ENCODE measurements at places on chromosomes 11 and 22. TPM values are rescaled to one million over a fixed set of nuclear protein-coding genes. Genes with fewer than 3 reads are reported as not detected.

The TLCD5 gene
- polyA plus RNA-seq: 12.2 TPM

The CCDC73 gene
- 0.36 TPM for polyA plus RNA-seq

The TMEM80 gene
- polyA plus RNA-seq: 45.2 TPM

The KRTAP5-11 gene
- not detected for polyA plus RNA-seq

DNA sequence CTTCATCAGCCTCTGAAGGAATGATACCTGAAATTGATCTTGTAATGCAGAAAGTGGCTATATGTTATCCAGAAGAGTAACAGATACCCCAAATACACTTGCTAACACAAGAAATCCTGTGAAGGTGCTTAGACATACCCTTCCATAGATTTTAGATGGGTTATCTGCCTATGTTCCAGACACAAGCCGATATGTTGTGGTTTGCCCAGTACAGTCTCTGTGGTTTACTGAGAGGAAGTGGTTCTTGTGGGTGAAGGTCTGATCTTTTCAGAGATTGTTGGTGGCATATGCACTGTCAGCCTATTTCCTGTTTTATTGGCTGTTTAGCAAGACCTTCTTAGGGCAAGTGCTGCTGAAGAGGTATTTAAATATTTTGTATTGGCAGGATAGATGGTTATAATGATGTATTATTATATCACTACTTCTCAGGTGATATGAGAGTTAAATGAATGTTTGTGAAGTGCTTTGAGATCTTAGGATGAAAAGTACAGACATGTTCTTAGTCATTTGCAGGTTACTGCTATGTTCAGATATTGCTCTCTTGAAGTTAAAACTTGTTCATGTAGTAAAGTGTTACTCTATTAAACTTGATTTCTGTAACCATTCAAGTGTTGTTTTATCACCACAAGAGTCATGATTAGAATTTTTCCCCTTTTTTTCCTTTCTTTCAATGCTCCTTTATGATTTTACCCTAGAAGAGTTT is 8.2 kb downstream of the ARHGEF12 start:
- no peak for DNase-seq
